Stimulated activated CD8-positive, alpha-beta memory T cell treated with anti-CD3 and anti-CD28 coated beads, Interleukin-12 subunit alpha, Interleukin-12 subunit beta, amount 100 ng/mL, for 1 hour (primary cell): ENCODE measurements at places on chromosomes 2 and 18.
A peak's percentile ranks its signal among the peaks of the same experiment; 100 is the strongest.

DNA sequence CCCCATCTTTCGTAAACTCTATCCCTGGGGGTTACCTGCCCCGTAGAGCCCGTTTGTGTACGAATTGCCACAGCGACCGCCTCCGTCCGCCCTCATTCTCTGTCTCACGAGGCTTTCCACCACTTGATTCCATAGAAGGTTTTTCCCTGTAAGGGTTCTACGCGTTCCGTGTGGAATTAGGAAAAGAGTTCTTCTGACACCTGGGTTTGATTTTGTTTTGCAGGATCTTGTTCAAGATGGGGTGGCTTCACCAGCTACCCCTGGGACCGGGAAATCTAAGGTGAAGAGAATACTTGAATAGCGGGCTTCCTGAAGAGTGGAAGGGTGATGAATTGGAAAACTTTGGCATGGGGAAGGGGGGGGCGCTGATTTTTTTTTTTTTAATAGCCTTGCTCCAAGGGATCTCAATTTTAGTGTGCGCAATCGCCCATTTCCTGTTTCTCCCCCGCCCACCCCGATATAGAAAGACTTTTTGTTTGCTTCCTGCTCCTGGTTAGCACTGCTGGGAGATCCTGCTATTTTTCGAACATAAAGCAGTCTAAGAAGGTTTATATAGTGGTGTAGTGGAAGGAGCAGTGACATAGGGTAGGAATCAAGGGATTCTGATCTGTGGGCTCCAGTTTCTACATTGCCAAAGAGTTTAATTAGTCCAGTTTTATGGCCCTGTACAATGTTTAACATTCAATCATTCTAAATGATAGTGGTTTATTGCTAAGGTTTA lies 564 bp downstream of the GCC2 start:
- peak; percentile 15 for DNase-seq

GRCh38 chr2:119681203-119681867 lies 2.3 kb downstream of the TMEM177 start:
- no peak for DNase-seq

GRCh38 chr2:16023506-16024360 lies 83.4 kb downstream of the MYCN start:
- no peak for DNase-seq

GRCh38 chr2:88160517-88160916 lies 9.6 kb upstream of the THNSL2 start:
- no peak for DNase-seq

- no peak for DNase-seq
These were observed 249.8 kb upstream of the ATP5MC3 start for GRCh38 chr2:175431101-175431946.

DNA sequence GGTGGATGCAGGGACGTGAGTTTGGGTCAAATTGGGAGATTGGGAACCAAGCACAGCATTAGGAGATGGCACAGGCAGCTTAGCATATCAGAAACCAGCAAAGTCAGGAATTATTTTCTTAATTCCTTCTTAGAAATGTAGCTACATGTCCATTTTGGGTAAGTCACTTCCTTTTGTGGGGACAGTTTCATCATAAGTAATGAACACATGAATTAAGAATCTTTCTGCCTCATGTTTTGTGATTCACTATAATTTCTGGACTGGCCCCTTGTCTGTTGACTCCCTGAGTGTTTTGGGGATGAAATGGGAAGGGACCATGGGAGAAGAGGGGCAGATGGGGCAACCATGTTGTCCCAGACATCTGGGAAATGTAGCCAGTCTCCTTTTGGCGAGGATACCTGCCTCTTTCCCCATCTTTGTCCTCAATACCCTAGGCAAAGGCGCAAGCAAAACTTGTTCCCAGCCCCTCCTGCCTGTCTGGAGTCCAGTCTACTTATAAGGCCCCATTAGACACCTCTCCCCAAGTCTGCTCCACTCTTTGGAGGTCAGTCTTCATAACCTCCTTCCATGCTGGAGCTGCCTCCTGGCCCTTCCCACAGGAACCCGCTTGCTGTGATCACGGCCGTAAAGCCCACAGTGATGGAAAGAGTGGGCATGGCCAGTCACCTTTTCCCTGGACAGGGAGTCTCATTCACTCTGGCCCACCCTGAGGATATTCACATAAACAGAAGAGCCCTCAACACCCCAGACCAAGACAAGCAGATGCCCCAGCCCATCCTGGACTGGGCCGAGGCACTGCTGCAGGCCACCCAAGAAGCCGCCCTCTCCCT lies 25.7 kb downstream of the MTHFD2 start:
- DNase-seq, result no peak

DNA sequence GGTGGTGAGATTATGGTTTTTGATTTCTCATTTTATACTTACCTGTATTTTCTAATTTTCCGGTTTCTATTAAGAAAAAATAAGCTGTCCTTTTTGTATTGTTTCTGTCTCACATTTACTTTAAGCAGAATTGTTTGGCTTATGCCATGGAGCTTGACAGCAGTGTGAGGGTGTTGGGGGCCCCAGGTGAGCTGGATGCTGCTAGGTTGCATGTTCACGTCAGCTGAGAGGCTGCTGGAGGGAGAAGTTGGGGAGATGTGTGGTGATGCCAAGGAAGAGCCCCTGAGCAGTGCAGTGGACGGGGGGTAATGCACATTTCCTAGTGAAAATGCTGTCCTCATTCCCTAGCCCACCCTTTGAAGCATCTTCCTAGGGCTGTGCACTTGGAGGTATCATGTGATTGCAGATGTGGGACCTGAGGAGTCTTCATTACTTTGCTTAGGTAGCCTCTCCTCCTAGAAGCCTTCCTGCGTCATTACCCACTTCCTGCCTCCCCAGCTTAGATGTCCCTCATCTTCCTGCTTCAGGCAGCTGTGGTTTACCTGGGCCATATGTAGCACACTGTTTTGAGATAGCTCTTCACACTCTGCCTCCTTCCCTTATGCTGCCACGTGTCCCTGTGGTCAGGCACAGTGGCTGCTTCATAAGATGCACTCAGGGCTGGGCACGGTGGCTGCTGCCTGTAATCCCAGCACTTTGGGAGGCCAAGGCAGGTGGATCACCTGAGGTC lies 16.2 kb downstream of the ATG16L1 start:
- peak; percentile 61 for DNase-seq

DNA sequence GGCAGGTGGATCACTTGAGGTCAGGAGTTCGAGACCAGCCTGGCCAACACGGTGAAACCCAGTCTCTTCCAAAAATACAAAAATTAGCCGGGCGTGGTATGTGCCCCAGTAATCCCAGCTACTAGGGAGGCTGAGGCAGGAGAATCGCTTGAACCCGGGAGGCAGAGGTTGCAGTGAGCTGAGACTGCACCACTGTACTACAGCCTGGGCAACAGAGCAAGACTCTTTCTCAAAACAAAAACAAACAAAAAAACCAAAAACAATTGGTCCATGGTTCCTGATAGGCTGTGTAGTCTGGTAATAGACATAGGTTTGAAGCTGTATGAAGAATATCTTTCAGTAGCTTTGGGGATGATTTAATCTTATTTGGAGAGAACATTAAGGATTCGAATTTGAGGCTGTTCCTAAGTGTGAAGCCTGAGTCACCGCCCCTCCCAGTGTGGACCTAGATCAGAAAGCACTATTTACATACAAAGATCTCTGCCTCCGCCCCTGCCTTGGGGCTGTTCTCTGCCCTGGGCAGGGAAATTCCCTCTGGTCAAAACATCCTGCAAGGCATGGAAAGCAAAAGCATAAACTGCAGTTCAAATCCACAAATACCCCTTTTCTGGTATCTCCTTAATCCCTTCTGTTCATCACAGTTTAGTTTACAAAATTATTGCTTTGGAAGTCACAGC lies 52.8 kb upstream of the PMAIP1 start:
- no peak for DNase-seq

- no peak for DNase-seq
These were observed 34.3 kb downstream of the MSH2 start for GRCh38 chr2:47437287-47437686.

DNA sequence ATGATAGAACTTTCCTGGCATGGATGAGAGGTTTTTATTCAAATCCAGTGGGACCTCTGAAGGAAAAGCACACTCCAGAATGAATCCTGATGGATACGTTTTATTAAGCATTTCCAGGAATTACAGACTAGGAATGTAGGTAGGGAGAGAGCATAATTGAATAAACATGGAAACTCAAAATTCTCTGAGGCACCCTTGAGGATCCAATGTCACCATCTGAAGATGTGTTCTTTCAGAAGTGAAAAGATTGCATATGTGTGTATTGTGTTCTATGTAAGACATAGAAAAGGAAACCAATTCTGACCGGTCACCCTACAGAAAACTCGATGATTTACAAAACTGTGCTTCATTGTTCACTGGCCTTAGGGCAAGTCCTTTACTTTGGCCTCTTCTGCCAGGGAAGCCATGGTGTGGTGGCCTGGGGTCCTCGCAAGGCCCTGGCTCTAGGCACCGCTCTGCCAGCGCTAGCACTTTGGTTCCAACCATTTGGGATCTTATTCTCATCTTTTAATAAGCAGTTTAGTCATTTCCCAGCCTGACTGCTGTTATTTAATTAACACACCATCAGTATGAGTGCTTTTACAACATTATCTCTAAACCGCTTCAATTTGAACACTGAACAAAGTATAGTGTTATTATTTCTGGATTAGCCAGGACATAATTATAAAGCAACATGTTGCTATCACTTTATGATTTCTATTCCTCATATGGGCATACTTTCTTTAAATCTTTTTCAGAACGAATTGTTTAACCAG lies 4.5 kb upstream of the GKN1 start:
- no peak for DNase-seq
